Activated T-cell treated with anti-CD3 and anti-CD28 coated beads, Interleukin-2, amount 50 U/mL, for 48 hours (primary cell): ENCODE measurements at places on chromosomes 11 and 22.

GRCh38 chr11:131600628-131601027, 230.2 kb downstream of the NTM start:
- no peak for DNase-seq

GRCh38 chr11:104704146-104704830, 194.0 kb downstream of the CASP12 start:
- DNase-seq, result no peak

DNA sequence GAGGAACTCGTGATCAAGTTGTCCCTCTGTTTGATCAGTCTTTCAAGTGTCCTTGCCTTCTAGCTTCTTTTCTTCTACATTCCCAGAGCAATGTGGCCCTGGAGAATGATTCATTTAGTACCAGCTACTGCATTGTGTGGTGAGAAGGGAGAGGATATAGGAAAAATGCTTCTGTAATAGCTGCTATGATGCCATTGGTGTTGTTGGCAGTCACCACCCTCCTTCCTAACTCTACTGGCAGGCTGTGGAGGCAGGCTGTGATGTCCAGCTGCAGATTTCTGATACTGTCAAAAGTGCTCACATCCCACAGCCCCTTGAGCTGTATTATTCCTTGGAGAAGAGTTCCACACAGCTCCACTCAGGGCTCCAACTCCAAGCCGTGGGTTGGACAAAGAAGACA, 52.8 kb downstream of the ENDOD1 start:
- no peak for DNase-seq

- no peak for DNase-seq
Measured at GRCh38 chr11:120390585-120390922, 54.3 kb downstream of the ARHGEF12 start.

- no peak for DNase-seq
Measured at GRCh38 chr11:126371595-126371994, 16.1 kb downstream of the ST3GAL4 start.
